Stimulated activated CD4-positive, alpha-beta T cell treated with anti-CD3 and anti-CD28 coated beads, Interleukin-4, amount 100 ng/mL, for 24 hours (primary cell): ENCODE measurements at places on chromosomes 7 and 10.

DNA sequence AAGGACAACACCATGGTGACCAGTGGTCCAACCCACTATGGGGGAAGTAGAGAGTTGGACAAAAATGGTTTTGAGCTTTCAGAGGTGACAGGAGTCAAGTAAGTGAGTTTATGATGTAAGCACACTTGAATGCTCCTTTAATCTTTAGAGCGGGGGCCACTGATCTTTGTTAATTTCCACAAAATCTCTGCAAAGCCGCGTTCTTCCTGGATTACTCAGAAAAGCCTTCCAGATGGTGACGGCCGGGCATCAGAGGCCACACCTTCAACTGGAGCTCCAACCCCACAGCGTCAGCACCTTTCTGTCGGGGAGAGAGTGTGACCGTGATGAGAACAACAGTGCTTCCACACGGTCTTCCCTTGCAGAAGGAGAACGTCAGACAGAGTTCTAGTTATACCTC lies 35.2 kb upstream of the KLF6 start:
- DNase-seq: no peak

DNA sequence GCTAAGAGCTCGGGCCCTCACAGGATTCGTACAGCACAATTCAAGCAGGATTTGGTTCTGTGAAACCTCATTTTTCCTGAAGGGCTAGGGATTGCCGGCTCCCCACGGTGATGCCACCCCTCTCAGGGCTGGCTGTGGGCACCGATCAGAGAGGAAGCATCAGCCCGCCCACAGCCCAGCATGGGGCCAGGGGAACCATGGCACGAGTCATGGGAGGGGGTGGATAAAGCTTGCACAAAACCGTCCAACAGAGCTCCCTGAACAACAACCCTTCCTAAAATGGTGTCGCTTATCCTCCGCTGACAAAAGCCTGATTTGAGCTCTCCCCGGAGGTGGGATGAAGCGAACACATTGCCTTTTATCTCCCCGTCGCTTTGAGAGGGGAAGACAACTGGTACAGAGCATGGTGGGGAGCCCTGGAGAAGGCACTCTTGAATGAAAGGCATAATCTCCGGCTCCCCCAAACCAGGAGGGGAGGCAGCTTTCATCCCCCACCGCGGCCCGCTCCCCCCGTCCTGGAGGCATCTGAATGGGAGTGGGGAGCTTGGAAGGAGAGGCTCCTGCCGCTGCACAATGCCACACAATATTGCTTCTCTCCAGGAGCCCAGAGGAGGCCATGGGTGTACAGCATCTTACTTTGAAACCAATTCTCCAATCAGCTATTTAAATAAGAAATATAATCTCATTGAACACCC lies 144.0 kb downstream of the RPS24 start:
- DNase-seq: no peak

- no peak for DNase-seq
These were observed 227.0 kb downstream of the BBS9 start for GRCh38 chr7:33356336-33356735.

DNA sequence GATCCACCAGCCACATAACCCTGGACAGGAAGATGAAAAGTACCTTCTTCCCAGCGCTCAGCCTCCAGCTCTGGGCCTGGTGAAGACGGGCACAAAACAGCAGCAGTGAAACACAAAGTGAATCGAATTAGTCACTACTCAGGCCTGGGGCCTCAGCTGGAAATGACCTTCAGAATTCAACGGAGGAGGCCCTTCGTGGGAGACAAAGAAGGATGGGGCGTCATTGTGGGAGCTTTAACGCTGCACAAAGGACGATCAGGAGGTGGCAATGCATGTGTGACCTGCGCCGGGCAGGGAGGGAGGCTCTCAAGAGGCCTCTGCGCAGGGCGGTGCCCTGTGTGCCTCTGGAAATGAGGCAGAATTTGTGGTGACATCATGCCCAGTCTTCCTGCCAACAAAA lies 161.9 kb downstream of the DNAJB6 start:
- DNase-seq: no peak
